CD4-positive, alpha-beta T cell treated with Interleukin-15 for 1 hour (primary cell): ENCODE measurements at places on chromosomes 12 and 14.

DNA sequence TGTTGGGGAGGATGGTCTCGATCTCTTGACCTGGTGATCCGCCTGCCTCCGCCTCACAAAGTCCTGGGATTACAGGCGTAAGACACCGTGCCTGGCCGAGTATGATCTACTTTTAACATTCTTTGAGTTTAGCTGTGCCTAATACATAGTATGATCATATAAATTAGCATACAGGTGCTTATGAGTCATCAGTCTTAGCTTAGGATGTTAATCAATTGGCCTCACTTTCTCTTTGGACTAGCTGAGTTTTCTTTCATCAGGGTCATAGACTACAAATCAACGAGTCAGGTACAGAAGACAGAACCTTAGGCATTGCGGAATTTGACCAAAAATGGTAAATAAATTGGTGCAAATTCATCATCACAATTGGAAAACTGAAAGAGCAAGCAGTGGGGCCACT is 2.2 kb downstream of the SLC25A21 start:
- no peak for DNase-seq

DNA sequence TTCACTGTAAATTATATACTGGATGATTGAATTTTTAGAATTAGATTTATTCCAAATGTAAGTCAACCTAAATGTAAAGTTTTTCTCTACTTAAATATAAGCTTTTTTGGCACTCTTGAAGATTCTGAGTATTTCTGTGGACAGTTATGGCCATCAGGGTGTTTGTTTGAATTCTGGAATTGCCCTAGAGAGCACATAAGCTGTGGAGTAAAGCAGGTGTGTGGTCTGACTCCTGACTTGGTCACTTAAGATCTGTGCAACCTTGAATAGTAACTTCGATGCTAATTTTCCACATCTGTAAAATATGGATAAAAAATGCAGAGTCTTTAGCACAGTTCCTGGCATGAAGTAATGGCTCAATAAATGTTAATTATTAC is 64.4 kb downstream of the FUT8 start:
- no peak for DNase-seq

DNA sequence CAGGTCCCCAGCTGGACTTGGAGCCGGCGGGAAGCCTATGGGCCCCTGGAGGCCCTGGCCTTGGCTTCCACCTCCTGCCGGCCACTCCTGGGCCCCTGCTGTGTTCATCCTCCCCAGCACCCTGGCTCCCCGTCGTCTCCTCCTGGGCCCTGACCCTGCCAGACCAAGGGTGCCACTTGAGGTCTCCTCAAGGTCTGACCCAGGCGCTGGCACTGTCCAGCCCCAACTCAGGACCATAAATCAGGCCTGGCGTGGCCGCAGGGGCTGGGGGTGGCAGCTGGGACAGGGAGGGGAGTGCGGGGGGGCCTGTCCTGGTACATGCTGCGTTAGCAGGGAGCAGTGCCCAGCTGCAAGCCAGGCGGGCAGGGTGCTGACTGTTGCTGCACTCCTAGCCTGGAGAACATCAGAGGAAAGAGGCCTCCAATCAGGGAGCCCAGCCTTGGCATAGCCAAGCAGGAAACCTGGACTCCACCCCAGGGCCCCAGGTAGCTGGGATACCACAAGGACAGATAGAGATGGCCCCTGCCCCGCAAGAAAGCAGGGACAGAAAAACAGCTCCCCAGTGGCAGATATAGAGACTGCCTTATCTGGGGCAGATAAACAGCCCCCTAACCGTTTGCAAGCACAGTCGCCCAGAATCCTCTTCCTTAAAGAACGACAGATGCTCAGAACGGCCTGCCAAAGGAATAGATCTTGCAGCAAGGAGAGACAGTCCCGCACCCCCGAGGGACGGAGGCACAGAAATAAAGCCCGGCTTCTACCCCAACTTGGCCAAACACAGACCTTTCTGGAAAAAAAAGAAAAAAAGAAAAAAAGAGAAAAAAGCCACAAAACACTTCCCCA is 6.5 kb upstream of the ATG101 start:
- DNase-seq = no peak

DNA sequence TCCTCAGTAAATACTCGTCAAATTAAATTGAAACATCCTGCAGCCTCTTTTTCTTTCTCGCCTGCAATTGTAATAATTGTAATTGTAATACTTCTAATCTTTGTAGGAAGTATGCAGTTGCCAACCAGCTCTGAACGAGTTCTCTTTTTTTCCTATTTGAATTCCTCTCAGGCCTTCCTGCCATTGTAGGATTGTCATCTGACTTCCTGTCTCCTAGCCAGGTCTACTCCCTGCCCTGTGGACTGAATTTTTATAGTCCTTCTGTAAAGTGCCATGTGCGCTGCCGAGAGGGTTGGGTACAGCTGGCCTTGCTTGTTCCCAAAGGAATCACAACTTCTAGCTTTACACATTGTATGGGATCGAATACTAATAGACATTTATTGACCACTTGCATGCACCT is 183.3 kb downstream of the SSPN start:
- no peak for DNase-seq

DNA sequence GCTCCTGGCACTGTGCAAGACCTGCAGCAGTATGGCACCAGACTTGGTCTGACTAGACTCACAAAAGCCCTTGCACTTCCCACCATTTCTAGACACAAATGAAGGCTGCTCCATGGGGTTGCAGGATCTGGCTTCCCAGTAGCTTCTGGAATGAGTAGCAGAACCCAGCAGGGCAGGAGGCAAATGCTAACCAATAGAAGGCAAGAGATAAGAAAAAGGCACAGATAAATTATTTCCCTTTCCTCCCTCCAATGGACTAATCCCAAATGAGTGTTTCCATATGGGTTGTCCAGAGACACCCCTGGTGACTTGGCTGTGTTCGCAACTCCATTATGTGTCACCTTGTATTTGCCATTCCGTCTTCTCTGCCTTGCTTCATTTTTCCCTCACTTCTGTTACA is 49.7 kb downstream of the KIF21A start:
- DNase-seq = no peak

- DNase-seq = no peak
These were observed 5.4 kb downstream of the RAPGEF3 start for GRCh38 chr12:47753021-47754001.

GRCh38 chr12:129873833-129874208 is 30.0 kb downstream of the TMEM132D start:
- no peak for DNase-seq

GRCh38 chr12:66491853-66492252 is 187.0 kb downstream of the GRIP1 start:
- DNase-seq = no peak

DNA sequence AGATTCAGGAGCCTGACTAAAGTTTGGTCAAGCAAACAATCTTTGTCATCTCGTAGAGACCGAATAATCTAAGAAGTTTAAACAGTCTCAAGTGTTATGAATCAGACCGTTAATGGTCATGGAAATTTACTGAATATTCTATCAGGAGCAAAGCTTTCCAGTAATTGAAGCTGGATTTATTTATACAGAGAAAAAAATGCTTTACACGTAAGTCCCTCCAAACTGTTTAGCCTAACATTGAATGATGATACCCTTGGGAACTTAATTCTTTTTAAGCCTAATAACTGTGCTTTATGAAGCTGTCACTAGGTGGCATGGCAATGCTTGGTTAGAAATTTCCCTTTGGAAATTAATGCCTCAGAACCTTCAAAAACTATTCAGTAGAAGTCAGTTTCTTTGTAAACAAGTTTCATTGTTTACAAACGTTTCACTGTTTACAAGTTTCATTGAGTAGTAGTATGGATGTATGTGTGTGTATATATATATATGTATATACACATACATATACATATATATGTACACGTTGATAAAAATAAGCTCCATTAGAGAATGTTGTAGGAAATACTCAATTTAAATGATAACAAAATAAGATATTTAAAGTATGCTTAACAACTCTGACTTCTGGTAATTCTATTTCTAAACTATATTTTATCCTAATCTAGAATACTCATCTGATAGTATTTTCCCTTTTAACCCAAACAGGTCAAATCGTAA is 32.1 kb downstream of the DEPDC4 start:
- DNase-seq = no peak

DNA sequence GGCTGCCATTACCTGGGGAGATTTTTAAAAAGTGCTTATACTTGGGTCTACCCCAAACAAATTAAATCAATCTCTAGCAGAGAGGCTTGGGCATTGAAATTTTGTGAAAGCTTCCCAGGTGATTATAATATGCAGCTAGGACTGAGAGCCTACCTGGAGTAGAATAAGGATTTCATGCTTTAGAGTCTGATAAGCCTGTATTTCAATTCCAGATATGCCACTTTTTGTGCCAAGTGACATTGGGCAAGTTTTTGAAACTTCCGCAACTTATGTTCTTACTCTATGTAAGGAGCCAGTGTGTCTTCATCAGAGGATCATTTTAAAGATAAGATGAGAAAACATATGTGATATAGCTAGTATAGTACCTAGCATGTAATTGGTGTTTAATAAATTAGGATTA is 159.8 kb upstream of the LRIG3 start:
- DNase-seq = no peak

DNA sequence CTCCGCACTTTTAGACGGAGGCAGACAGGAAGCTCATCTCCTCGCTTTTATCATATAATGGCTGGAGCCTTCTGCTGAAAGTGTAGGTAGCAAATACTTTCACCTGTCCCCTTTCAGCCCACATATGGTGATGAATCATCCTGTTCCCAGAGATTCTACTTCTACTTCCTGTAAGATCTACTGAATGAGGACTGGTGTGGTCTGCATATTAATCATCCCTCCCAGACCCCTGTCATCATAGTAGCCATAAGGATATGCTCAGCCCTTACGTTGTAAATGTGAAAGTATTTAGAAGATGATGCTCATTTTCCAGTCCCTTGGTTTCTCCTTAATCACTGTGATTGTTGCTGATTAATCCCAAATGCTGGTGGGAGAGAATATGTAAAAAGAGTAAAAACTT is 268.2 kb upstream of the GRIP1 start:
- DNase-seq = no peak

DNA sequence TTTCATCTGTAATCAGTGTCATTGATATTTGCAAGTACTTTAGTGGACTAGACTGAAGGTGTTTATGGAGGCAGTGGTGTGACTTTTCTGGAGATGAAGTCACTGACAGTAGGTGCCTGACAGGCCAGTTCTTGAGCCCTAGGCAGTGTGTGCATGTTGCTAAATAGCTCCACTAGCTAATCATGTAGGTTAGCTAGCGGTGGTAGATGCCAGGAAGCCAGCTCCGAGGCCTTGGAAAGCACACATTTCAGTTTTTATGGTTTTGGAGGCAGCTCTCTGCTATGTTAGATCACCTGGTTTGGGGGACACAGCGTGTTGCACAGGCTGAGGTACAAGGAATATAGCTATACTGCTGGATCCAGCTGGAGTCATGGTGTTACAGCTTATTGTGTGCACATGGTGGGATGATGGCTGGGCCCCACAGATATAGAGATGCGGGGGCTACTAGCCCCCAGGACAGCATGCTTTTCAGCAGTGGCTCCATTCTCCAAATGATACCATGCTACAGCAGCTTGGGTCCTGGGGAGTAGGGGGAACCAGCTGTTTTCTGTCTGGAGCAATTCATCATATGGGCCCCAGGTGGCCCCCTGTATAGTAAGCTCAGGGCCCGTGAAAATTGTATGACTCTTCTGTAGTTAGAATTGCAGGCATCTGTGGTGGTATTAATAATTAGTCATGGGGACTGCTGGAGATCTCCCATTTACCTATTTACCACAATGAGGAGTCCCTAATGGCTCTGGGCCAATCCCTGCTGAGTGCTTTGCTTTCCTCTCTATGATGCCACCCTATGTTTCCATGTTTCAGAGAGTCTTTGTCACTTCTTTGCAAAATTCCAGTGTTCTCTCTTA is 367.2 kb upstream of the LMO3 start:
- DNase-seq = no peak

- no peak for DNase-seq
These were observed 35.6 kb downstream of the KRT76 start for GRCh38 chr12:52741375-52742195.

- DNase-seq = no peak
These were observed 140.6 kb upstream of the PLEKHG7 start for GRCh38 chr12:92562063-92562734.

DNA sequence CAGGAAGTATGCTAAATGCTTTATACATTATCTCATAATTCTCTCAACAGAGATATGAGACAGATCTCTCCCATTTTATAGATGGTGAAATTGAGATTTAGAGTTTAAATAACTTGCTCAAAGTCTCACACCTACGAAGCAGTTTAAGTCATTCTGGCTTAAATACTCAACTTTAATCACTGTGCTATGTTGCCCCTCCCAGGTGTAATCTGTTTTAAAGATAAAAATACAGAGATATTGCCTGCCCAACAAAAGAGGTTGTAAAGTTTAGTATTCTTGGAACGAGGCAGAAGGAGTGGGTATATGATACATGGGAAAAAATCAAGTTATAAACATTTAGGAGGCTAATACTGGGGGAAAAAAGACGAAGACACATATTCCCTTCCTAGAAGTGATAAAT is 156.8 kb upstream of the LRIG3 start:
- DNase-seq = no peak

DNA sequence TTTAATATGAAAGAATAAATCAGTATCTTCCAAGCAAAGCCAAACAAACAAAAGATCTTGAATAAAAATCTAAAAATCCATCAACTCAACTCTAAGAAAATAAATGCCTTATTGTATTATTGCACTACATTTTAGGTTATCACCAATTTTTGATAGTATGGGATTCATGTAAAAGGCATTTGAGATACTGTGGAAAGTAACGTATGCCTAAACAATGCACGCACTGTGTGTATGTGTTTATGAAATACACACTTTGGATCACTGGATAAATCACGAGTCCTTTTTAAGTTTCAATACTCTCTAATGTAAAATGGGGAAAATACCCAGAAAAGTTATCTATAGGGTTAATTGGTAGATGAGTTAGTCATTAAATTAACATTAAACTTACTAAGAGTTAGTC is 17.7 kb downstream of the WBP11 start:
- DNase-seq = no peak

DNA sequence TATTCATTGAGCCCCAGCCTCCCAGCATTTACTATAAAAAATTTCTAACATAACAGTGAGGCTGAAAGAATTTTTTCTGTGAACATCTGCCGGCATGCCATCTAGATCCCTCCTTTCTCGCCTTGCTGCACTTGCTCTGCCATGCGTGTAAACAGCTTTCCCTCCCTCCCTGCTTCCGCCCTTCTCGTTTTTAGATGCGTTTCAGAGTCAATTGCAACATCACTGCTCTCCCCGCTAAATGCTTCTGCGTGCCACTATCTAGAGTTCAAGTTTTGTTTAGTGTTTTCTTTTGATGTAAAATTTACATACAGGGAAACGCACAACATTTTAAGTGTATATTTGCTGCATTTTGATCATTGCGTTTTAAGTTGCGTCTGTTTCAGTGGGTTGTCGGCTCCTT is 83.6 kb downstream of the CCDC92 start:
- DNase-seq = no peak
